ENCODE measurements at places on chromosomes 4 and X. TPM values are rescaled to one million over a fixed set of nuclear protein-coding genes. Genes with fewer than 3 reads are reported as not detected.

DNA sequence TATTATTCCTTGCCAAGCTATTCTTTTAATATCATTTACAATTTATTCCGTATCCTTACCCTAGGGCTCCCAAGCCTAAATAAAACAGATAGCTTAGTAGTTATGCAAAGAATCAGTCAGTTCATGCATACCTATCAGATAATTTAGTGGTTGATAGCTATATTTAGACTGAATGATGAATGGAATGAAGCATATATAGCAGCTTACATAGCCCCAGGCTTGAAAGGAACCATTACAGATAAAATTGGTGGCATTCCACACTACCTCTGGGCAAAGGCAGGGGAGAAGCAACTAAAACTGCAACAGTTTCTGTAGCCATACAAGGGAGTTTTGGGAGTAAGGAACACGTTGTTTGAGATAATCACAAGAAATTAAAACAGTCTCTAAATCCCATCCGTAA lies 2.7 kb downstream of the ACE2 start:
- no peak for DNase-seq

DNA sequence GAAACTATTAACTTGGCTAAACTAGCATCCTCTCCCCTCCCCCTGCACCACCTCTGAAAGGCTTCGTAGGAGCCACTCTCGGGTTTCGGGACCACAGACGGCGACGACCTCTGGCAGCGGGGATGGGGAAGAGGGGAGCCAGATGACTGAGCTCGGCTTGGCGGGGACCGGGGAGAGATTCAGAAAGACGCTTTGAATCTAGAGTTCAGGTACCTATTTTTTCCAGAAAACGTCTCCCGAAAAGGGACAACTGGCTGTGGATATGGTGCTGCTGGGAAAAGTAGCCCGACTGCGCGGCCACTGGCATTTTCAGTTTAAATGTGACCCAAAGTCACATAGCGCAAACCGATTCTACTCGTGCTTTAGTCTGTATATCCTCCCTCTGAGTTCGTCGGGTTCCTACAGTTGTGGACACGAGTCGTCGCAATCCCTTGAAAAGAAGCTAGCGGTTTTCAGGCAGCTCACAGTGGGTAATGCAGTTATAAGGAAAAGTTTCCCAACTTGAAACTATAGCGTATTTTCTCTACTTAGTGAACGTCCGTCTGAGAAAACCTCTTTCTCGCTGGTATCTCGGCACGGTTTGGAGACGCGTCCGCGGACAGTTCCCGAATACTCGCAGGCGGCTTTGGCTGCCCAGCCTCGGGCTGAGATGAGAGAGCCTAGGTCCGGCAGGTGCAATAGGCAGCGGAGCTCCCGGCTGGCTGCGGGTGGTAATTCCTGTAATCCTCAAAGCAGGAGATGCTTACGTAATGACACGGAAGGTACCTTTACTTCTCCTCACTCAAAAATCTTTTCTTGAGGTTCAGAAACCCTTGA lies 1.3 kb downstream of the PARM1 start:
- no peak for DNase-seq

DNA sequence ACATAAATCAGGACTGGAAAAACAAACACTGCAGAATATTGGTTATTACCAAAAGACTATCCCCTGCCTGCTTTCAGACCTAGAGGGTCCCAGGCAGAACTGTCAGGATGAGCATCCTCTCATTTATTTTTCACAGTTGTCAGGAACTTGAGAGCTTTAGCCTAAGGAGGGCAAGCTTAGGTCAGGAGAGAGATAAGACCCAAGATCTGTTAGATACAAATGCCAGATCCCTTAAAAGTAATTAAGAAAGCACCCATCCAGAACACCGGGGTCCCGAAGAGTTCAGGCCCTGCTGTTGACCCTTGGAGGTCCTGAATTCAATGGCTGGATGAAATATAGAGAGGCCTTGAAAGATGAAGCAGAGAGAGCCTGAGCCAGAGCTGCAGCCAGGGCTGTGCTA lies 5.9 kb upstream of the MAGEB3 start:
- no peak for DNase-seq

DNA sequence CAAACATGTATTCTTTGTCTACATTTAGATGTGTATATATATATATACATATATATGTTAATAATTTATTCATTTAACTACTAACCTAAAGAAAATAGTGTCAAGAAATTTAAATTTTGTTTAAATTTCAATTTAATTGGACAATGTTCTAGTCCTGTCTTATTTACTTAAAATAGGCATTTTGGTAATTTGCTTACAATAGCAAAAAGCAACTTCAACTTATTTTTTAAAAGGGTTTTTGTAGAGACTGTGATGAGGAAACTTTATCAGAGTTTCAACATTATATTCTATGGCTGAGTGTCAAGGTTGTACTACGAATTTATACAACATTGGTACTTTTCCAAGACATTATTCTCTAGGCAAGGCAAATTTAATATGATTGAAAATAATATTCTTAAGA lies 212.0 kb upstream of the ARSJ start:
- DNase-seq: no peak

The MYOZ2 gene
- total RNA-seq: 0.30 TPM

Measured in tibial nerve (tissue), 4 donors.